HFF-Myc (cell line): ENCODE measurements at places on chromosomes 13 and 19.

DNA sequence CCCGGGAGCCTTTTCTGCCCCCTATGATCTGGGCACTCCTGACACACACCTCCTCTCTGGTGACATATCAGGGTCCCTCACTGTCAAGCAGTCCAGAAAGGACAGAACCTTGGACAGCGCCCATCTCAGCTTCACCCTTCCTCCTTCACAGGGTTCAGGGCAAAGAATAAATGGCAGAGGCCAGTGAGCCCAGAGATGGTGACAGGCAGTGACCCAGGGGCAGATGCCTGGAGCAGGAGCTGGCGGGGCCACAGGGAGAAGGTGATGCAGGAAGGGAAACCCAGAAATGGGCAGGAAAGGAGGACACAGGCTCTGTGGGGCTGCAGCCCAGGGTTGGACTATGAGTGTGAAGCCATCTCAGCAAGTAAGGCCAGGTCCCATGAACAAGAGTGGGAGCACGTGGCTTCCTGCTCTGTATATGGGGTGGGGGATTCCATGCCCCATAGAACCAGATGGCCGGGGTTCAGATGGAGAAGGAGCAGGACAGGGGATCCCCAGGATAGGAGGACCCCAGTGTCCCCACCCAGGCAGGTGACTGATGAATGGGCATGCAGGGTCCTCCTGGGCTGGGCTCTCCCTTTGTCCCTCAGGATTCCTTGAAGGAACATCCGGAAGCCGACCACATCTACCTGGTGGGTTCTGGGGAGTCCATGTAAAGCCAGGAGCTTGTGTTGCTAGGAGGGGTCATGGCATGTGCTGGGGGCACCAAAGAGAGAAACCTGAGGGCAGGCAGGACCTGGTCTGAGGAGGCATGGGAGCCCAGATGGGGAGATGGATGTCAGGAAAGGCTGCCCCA is 8.5 kb upstream of the CEACAM7 start:
- DNase-seq: no peak

DNA sequence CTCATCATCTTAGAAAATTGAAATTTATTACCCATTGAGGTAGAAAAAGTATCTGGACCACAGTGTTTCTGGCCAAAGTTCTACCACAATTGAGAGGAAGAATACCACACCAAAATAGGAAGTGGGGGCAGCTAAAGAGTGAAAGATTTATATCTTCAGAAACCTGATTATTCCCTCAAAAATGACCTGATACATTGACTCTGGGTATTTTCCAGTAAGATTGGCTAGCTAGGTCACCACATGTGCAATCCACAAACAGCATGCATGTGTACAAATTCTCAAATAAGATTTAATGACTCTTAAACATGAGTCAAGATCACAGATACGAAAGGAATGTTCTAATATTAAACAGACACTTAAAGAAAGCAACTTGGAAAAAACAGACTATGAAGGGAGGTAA is 1516.2 kb upstream of the PCDH20 start:
- DNase-seq: no peak

GRCh38 chr13:83935566-83935965 is 53.3 kb upstream of the SLITRK1 start:
- no peak for DNase-seq

DNA sequence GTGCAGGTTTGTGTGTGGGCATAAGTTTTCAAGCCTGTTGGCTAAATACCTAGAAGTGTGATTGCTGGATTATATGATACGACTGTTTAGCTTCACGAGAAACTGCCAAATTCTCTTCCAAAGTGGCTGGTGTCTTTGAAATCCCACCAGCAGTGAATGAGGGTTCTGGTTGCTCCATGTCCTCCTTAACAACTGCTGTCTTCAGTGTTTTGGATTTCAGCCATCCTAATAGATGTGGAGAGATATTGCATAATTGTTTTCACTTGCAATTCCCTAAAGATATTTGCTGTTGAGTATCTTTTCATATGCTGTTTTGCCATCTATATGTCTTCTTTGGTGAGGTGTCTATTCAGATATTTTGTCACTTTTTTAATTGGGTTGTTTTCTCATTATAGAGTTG is 390.5 kb downstream of the ZNF536 start:
- DNase-seq: no peak

DNA sequence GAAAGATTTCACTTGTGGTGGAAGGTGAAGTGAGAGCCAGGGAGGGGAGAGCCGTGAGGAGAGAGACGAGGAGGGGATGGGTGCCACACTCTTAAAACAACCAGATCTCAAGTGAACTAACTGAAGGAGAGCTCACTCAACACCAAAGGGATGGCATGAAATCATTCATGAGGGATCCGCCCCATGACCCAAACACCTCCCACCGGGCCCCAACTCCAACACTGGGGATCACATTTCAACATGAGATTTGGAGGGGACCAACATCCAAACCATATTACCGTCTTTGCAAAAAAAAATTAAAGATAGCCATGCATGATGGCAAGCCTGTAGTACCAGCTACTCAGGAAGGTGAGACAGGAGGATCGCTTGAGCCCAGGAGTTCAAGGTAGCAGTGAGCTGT is 34.9 kb upstream of the POP4 start:
- no peak for DNase-seq
